Activated gamma-delta T cell (primary cell): ENCODE measurements at places on chromosomes 16 and 17.

GRCh38 chr17:57767561-57767960 is 22.5 kb upstream of the CCDC182 start:
- DNase-seq: no peak

DNA sequence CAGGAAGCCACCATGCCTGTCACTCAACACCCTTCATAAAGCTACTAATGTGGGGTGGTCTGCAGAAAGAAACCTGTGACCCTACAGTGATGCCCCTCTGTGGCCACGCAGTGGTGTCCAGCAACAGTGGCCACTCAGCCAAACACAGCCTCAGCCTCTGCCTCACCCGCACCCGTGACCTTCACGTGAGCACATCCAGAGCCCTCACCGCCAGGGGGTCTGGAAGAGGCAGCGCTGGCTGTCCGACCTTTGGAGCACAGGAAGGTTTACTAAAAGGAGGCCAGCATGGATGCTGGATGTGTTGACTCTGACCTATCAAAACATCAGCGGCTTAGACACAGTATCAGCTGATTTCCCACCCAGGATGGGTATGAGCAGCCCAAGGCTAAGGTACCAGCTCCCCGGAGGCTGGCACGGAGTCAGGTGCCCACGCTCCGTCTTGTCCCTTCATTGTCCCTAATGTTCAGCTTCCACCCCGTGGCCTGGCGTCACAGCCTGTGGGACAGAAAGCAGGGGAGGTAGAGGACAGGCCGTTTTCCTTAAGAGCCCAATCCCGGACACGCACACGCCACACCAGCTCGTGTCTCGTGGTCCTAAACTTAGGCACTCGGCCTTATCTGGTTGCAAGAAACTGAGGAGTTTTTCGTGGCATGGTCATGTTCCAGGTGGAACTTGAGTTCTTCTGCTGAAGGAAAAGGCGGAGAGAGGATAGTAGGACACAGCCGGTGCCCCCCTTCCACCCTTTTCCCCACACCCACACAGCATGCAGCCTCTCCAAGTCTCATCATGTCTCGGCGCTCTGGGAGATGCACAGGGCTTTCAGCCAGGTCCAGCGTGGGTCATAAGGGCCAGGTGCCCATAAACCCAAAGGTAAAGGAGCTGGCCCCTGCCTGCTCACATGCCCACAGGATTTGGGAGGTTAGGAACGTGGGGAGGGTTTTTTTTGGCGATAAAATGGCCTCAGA is 49.7 kb upstream of the ENDOV start:
- DNase-seq: no peak

DNA sequence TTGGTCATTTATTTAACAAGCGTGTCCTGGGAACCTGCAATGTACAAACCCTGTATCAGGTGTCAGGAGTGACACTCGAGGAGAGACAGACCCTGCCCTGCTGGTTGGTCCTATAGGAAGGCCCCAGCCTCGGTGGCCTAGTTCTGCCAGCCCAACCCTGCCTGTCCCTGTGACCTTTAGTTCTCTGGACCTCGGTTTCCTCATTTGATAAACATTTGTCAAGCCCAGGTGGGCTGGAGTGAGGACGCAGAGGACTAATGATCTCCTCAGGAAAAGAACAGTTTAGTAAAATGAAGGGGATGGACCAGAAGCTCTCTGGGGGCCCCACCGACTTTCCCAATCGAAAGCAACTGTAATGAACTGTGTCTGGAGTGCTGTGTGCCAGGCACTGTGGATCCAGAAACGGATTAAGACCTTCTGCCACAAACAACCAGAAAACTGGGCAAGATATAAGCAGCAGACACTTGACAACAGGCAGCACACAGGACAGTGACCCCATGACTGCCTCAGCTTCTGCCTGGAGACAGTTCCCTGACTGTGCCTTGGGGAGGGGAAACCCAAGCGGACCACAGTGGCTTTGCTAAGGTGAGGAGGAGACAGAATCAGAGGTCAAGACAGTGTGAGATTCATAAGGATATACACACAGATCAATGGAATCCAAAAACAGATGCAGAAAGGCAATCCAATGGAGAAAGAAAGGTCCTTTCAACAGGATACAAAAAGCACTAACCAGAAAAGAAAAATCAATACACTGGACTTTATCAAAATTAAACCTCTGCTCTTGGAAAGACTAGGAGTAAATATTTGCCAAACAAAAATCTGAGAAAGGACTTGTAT is 8.8 kb downstream of the PRCD start:
- no peak for DNase-seq

DNA sequence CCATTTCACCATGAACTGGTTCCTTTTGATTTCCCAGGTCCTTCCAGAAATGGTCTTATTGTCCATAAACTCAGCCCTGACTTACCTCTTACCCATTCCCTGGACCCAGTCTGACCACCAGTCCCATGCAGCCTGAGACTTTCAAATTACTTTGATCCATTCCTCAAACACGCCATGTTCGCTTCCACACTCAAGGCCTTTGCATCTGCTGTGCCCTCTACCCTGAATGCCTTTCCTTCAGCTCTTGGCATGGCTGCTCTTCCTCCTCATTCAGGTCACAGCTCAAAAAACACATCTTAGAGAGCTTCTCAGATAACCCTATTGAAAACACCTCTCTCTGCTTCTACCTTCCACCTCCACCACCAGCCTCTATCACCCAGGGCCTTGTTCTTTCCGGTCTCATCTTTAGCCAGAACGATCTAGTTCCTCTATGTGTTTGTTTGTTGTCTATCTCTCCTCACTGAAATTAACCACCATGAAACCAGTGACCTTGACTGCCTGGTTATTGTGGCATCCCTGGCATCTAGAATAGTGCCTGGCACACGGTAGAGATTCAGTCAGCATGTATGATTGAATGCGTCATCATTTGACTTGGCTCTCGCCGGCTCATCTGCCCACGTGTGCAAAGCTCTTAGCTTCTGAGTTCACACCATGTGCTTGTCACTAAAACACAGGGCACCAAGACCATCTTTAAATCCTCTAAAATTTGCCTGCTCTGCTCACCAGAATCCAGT is 12.8 kb downstream of the CRYM start:
- no peak for DNase-seq

GRCh38 chr17:36459601-36460000 is 26.9 kb upstream of the ZNHIT3 start:
- no peak for DNase-seq

- no peak for DNase-seq
These were observed 65.9 kb downstream of the HIC1 start for GRCh38 chr17:2120586-2121335.

GRCh38 chr16:79469999-79470398 is 130.5 kb downstream of the MAF start:
- DNase-seq: no peak

- no peak for DNase-seq
These were observed 225.0 kb downstream of the C16orf78 start for GRCh38 chr16:49598383-49599170.

GRCh38 chr17:47654991-47655390 is 5.3 kb downstream of the KPNB1 start:
- no peak for DNase-seq

- DNase-seq: no peak
These were observed 673 bp upstream of the CHD9 start for GRCh38 chr16:53053967-53054669.

GRCh38 chr16:47493381-47494337 is 32.5 kb downstream of the PHKB start:
- no peak for DNase-seq

GRCh38 chr17:66975614-66976378 is 11.3 kb downstream of the CACNG4 start:
- DNase-seq: no peak

GRCh38 chr16:77556201-77556873 is 121.5 kb upstream of the ADAMTS18 start:
- DNase-seq: no peak

GRCh38 chr16:81939164-81940056 is 71.9 kb downstream of the SDR42E1 start:
- DNase-seq: no peak

DNA sequence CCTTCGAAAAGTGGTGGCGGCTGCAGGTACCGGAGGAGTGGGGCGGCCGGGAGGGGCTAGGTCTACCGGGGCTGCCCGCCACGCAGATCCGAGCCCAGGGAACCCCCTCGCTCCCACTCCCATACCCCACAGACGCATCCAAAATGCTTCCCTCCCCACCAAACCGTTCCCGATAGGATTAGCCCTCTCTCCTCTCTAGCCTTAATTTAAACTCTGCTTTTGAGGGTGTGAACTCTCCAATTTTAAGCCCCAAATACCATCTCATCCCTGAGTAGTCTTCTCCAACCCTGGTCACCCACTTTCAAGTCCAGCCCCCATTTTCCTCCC is 260 bp upstream of the CXCL16 start:
- DNase-seq: no peak

GRCh38 chr16:30866031-30866430 is 27.8 kb downstream of the BCL7C start:
- DNase-seq: no peak

- DNase-seq: no peak
These were observed 104.6 kb downstream of the SEC14L1 start for GRCh38 chr17:77245162-77245926.

- no peak for DNase-seq
These were observed 22.8 kb downstream of the RAB40B start for GRCh38 chr17:82675476-82676245.

GRCh38 chr17:67830440-67830839 is 5.1 kb downstream of the BPTF start:
- no peak for DNase-seq

GRCh38 chr16:14061732-14062259 is 9.3 kb upstream of the MRTFB start:
- no peak for DNase-seq

- DNase-seq: no peak
These were observed 42.5 kb downstream of the PLCG2 start for GRCh38 chr16:81821436-81822128.

DNA sequence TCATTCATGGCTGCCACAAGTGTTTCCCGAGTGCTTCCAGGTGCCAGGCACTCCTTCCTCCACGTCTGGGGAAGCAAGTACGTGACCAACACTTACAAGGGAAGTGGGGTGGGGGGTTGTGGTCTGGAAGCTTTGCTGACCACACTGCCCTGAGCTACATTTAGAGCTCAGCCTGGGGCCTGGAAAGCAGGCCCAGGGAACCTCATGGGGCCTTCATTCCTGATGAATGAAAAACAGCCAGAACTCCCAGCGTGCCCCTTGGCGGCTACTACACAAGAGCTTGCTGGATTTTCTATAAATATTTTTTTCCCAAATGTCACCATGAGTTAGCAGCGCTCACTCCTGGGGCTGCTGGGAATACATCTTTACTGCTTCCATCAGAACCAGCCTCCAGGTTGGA is 73.3 kb downstream of the ABCC12 start:
- DNase-seq: no peak

- no peak for DNase-seq
These were observed 63.4 kb downstream of the CYTH1 start for GRCh38 chr17:78718575-78719208.

DNA sequence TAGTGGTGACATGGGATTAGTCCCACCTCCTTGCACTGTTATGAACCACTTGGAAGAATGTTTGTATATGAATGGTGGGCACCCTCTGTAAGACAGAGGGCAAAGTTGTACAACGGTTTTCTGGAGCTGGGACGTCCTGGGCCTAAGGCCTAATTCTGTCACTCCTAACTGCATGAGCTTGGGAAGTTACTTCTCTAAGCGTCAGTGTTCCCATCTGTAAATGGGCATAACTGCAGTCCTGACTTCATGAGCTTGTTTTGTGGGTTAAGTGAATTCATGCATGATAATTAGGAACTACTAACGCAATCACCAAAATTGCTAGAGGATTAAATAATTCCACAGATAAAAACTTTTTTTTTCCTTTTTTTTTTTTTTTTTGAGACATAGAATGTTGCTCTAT is 1.8 kb downstream of the TBC1D16 start:
- no peak for DNase-seq

DNA sequence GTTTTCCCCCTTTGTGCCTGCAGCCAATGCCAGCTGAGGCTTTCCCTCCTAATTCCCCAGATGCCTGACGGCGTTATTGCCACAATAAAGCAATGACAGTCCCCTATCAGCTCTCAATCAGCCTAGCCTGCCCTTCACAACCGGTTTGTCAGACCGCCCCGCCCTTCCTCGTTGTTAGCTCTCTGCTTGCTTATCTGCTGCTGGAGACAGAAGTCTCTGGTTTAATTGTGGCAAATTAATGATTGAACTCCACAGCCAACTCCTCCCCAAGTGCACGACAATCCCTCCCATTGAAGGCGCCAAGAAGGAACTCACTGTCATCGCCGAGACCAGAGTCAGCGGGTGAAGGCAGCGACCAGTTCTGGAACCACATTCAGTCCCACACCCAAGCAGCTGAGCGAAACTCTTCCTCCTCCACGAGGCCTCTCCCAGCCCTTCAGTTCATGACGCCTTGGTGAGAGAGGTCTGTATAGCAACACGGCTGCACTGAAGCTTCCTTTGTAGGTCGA is 474.4 kb downstream of the SLC39A11 start:
- DNase-seq: no peak

DNA sequence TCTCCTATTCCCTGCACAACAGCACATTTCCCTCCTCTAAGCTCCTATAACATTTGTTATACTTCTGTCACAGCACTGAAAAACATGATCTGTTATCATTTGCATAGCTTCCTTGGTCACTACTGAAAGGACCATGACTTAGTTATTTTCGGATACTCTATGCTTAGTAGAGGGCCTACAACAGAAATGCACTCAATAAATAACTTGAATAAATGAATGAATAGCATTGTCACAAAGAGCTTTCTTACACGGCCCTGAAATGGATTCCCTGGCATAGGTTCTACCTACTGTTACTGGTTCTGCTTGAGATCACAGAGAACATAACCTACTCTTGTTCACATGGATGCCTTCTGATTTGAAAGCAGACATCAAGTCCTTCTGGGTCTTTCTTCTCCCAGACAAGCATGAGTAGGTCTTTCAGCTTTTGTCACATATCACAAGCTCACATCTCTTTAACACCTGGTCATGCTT is 41.6 kb downstream of the MYO1D start:
- no peak for DNase-seq
